ENCODE measurements at places on chromosomes 12 and 14. TPM values are rescaled to one million over a fixed set of nuclear protein-coding genes. Genes with fewer than 3 reads are reported as not detected.

The TAS2R9 gene
- total RNA-seq: not detected

The SAV1 gene
- total RNA-seq: 37.6 TPM

The KLRC2 gene
- total RNA-seq: not detected

The KRT81 gene
- total RNA-seq: not detected

The BICDL1 gene
- total RNA-seq: not detected

The OAS3 gene
- total RNA-seq: 30.5 TPM

The LPCAT3 gene
- 33.6 TPM for total RNA-seq

The ADAM20 gene
- 0.49 TPM for total RNA-seq

The CD9 gene
- 214 TPM for total RNA-seq

The ITGB7 gene
- total RNA-seq: 1.8 TPM

The RGS6 gene
- total RNA-seq: not detected

The YARS2 gene
- 20.3 TPM for total RNA-seq

The OTX2 gene
- total RNA-seq: not detected

The NDRG2 gene
- total RNA-seq: 1.5 TPM

The KRT8 gene
- total RNA-seq: 0.65 TPM

The MMP17 gene
- 11.2 TPM for total RNA-seq

The LRRC43 gene
- 0.65 TPM for total RNA-seq

The CPNE6 gene
- total RNA-seq: not detected

The DAO gene
- not detected for total RNA-seq

The KRT72 gene
- not detected for total RNA-seq

The RDH16 gene
- total RNA-seq: under 0.01 TPM

The IFNG-AS1 gene
- total RNA-seq: not detected

The TMEM132D gene
- total RNA-seq: 0.16 TPM

The GPR162 gene
- total RNA-seq: 7.3 TPM

The KRT74 gene
- not detected for total RNA-seq

The TCTN2 gene
- 27.7 TPM for total RNA-seq

The ETFBKMT gene
- 4.4 TPM for total RNA-seq

The GPRC5D gene
- not detected for total RNA-seq

The AMN gene
- 0.16 TPM for total RNA-seq

The SSTR1 gene
- 5.5 TPM for total RNA-seq

The ZDHHC22 gene
- total RNA-seq: not detected

The KLRF2 gene
- total RNA-seq: not detected

The KRT85 gene
- not detected for total RNA-seq

The SOX5 gene
- total RNA-seq: 0.49 TPM

The CLEC2B gene
- total RNA-seq: 18.8 TPM

The RHEBL1 gene
- not detected for total RNA-seq

The GPR137C gene
- 0.12 TPM for total RNA-seq

The PIWIL1 gene
- total RNA-seq: not detected

The SIX4 gene
- 16.5 TPM for total RNA-seq

The CLEC6A gene
- total RNA-seq: not detected

The RNASE3 gene
- not detected for total RNA-seq

The DPF3 gene
- 17.2 TPM for total RNA-seq

The REM2 gene
- total RNA-seq: not detected

The STXBP6 gene
- 4.0 TPM for total RNA-seq

The STK38L gene
- 13.8 TPM for total RNA-seq

The NKX2-1 gene
- total RNA-seq: not detected

The B4GALNT1 gene
- total RNA-seq: 5.7 TPM

The TCL1A gene
- 0.65 TPM for total RNA-seq

The NOS1 gene
- 0.12 TPM for total RNA-seq

The KRT1 gene
- not detected for total RNA-seq

The GZMB gene
- not detected for total RNA-seq

The TMCC3 gene
- 0.24 TPM for total RNA-seq
